Cerebellar nuclear complex (tissue), 1 donor: ENCODE measurements at places on chromosomes 13 and 19.

- no peak for DNase-seq
Observed at GRCh38 chr19:40084948-40085347, 5.8 kb downstream of the ZNF780A start.

DNA sequence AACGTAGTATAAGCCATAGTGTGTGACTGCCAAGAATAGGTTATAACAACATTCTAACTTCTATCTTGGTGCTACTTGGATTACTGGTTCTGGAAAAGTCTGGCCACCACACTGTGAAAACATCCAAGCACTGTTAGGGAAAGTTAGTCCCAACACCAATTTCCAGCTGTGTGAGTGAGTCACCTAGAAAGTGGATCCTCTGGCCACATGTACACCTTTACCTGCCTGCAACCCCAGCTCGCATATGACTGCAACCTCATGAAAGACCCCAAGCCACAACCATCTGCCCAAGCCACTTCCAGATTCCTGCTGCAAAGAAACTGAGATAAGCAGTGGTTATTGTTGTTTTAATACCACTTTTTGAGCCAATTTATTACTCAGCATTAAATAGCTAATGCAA lies 404.5 kb downstream of the KCTD12 start:
- DNase-seq, result no peak

DNA sequence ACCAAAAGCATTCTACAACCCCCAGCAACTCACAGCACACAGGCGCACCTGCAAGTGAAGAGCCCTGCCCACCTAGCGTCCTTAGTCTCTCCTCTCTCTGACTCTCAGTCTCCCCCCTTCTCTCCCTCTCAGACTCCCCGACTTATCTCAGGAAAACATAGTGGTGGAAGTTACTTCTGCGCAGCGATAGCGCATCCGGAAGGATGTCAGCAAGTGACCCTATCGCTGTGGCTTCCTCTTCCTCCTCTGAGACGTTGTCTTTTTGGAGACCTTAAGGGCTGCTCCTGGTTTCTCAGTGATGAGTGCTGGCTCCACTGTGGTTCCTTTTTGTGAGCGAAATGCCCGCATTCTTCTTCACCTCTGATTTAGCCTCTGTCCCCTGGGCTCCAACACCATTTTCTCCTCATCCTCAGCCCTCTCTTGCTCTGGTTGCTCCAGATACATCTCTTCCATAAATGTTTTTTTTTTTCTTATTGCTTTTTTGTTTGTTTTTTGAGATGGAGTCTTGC lies 1.4 kb upstream of the YIF1B start:
- DNase-seq, result no peak

- DNase-seq, result no peak
Observed at GRCh38 chr13:68174893-68175292, 944.8 kb upstream of the PCDH9 start.

- DNase-seq, result no peak
Observed at GRCh38 chr13:95098916-95099315, 202.3 kb downstream of the ABCC4 start.

- no peak for DNase-seq
Observed at GRCh38 chr19:19743176-19743575, 10.3 kb upstream of the ZNF14 start.

DNA sequence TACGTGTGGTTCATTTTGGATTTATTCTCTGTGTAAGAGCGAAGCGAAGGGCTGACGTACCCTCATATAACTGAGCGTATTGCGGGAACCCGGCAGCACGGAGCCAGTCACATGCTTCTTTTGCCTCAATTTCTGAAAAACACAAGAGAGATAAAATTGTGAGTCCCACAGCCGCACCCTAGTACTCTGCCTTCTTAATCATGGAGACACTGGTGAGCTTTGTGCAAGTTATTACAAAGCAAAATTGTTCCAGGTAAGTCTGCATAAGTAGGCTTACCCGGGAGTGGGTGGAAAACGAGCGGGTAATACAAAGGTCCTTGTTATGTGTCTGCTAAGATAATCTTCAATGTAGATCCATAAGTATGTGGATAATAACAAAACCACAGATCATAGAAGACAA lies 118.1 kb downstream of the STARD13 start:
- no peak for DNase-seq

DNA sequence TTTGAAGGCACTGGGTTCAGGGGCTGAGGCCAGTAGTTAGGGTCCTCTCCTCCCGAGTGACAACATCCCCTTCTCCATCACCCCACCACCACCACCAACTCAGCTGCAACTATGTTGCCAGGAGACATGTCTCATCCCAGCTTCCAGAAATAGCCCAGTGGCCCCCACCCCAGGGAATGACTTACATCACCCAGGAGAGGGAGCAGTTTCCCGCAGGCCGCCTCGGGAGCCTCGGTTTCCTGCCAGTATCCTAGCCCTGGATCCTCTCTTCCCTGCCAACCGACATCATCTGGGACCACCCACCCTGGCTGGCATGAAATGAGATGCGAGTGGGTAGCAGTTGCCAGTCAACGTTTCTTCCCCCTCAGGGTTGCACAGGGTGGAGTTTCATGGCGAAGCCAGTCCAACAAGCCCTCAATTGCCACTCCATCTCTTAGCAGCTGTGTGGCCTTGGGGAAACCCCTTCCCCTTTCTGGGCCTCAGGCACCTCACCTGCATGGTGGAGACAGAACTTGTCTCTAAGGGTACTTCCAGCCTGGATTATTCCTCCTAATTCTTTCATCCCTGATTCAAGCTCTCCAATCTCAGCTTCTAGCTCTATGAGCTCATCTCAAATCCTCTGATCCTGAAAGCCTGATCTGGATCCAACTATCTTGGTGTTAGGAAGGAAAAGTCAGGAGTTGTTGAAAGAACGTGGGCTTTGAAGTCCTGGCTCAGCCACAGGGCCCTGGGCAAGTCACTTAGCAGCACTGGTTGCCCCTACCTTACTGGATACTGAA lies 3.9 kb upstream of the GSK3A start:
- DNase-seq, result no peak

DNA sequence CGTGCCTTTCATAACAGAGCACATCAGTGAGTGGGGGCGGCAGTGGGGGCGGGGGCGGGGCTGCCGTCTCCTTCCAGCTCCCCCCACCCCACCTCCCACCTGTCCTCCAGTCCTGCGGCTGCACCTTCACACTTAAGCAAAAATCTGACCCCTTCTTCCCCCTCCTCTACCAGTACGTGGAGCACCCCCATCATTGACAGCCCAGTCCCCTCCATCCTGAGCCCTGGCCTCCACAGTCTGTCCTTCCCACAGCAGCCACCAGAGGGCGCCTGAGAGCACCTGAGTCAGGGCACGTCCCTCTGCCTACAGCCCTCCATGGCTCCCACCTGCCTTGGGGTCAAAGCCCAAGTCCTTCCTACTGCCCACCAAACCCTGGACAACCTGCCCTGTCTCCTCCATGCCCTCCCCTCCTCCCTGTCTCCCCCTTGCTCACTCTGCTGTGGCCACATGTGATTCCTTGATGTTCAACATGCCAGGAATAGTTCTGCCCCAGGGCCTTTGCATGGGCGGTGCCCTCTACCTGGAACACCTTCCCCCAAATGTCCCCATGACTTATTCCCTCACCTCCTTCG lies 4.0 kb downstream of the EBI3 start:
- DNase-seq, result no peak
